Fibroblast of the aortic adventitia (primary cell): ENCODE measurements at places on chromosomes 6 and 20. TPM values are rescaled to one million over a fixed set of nuclear protein-coding genes. Genes with fewer than 3 reads are reported as not detected.

DNA sequence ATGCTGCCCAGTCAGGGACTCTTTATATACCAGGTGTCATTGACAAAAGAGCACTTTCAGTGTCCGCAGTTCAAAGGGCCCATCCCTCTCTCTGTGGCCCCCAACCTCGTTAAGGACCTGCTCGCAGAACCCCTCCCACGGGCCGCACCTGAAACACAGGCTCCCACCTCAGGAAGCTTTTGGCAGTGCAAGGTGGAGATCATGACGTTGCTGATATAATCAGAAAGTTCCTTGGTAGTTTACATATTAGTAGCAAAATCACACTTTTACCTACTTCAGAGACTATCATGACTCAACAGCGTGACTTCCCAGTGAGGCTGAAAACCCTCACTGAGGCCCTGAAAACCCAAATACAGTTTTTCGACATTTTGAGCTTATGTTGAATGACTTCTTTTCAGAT, 4.1 kb downstream of the TTLL2 start:
- DNase-seq = no peak

Gene SIRPD
- not detected in 2 replicates for total RNA-seq

DNA sequence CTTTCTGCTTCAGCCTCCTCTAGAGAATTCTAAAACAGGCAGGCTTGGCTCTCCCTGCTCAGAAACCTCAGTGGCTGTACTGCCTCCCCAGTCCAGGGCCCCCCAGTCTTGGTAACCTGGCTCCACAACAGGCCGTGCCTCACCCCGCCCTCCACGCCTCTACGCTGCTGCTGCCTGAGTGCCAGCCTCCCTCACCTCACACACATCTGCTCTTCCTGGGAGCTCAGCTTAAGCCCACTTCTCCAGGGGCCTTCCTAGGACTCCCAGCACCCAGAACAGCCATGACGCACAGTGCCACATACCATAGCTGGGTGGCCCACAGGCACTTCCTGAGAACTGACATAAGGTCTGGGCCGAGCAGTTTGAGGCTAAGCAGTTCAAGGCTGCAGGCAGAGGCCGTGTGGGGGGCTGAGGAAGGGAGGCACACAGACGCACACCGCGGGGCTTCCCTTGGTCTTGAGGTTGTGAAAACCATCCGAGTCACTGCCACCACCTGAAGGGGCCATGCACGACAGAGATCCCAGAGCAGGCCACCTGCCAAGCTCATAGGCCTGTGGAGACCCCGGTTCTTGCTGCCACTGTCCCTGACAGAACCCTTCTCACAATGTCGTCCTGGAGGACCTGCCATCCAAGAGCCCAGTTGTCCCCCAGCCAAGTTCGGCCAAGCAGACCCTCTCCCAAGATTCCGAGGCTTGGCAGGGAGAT, 42.6 kb downstream of the DSTN start:
- peak; percentile 57 for DNase-seq

GRCh38 chr6:160328447-160328846, 19.7 kb upstream of the SLC22A3 start:
- DNase-seq = no peak

DNA sequence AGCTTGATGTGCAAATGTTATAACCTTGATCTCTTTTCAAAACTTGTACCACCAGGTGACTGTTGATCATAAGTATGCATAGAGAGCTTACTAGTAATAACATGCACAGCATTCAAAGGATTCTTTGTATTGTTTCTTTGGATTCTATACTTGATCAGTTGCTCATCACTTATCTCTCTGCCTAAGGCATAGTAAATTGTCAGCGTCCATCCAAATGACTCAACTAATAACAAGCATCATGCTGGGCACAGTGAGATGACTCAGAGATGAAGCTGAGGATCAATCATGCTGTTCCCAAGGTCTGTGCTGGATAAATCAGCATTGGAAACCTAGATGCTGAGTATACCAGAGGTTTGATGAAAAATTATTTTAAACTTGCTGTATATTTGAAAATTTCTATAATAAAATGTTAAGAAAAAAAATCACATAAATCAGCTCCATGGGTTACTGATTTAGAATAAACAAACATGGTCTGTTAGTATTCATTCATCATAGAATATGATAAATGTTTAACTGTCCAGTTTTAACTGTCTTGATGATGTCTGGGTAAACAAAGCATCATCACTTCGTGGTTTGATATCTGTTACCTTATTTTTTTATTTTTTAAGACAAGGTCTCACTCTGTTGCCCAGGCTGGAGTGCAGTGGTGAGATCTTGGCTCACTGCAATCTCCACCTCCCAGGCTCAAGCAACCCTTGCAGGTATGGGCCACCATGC, 45.6 kb upstream of the SGK1 start:
- peak; percentile 76 for DNase-seq

DNA sequence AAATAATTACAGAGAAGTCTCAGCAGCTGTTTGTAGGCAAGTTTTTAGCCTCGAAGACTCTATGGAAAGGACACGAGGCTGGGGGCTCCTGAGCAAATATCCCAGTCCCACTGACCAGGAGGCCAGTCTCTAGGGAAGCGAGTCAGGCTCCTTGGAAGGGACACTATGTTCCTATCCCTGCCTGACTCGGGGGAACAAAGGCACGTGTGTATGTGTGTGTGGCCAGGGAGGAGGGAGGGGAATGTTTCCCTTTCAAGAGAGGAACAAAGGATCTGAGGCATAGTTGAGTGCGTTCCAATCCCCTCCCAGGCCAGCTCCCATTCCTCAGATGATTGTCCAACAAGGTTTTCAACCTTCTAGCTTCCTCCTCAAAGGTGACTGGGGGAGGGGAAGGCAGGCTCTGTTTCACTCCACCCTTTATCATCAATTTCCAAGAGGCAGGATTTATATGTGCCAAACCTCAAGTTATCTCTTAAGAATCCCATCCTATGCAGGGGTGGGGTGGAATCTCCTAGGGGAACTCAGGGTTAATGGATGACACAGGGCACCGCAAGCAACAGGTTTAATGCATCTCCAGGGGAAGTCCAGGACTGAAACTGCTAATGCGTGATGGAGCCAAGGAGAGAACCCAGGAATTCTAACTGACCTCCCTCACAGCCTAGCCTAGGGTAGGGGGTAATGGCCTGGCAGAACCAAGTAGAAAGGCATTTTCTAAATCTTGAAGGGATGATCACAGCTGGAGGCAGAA, 9.9 kb downstream of the BCL2L1 start:
- DNase-seq = peak; percentile 90

DNA sequence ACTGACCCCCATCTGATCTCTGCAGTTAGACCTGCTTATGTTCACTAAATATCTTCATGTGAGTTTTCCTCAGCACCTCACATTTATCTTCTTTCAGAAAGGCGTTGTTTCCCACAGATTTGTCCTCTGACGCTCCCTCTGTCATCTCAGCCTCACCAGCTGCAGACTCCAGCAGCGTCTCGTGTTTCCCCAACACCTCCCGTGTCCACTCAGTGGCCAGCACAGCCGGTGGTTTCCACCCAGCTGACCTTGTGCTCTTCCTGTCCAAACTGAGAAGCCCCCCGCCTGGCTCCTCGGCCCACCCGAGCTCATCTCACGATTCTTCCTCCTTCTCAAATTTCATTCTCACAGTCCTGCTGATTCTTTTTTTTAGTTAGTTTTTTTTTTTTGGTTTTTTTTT, 12.5 kb downstream of the ERMARD start:
- no peak for DNase-seq

GRCh38 chr20:57947421-57948179, 237.8 kb upstream of the PMEPA1 start:
- peak; percentile 21 for DNase-seq

Gene IRF4
- total RNA-seq = 2.3 TPM in 1 of 2 replicates, not detected in the other

DNA sequence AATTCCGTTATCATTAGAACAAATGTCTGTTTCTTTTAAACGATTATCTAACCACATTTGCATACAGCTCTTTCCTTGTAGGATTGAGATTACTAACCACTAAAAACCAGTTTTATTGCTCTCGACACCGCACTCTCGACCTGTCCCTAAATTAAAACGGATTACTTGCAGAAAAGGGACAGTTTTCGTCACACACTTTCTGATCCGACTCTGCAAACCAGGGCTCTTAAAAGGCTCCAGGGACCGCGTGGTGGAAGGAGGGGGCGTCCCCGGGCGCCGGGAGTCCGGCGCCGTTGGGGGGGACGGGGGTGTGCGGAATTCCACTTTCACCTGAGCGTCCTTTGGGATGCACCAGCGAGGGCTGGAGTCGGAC, 731 bp downstream of the MAK start:
- peak; percentile 9 for DNase-seq

Gene MAS1
- total RNA-seq = under 0.01 and 0.08 TPM in 2 replicates

- peak; percentile 52 for DNase-seq
Observed at GRCh38 chr6:137217801-137218472, 1.2 kb downstream of the IFNGR1 start.

DNA sequence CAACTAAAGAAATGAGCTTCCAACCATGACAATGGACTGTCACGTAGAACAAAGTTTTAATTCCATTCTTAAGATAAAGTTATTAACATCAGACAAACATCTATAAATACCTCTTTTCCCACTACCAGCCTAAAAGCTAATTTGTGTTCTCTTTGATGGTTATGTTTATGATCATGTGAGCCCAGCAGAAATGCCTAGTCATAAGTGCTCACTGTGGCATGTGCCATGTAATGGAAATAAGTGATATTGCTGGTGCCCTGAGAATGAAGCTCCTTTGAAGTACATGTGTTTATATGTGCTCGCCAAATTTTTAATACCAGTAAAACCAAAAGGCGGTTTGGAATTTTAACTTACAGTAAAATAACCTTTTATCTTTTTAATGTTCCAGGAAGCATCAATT, 205.8 kb downstream of the ISM1 start:
- DNase-seq = no peak

- DNase-seq = no peak
Observed at GRCh38 chr6:29907637-29908340, 34.5 kb upstream of the HLA-A start.

Gene GCLC
- total RNA-seq = 20.1 and 21.1 TPM in 2 replicates

- DNase-seq = no peak
Observed at GRCh38 chr6:169108753-169109152, 144.9 kb downstream of the THBS2 start.

DNA sequence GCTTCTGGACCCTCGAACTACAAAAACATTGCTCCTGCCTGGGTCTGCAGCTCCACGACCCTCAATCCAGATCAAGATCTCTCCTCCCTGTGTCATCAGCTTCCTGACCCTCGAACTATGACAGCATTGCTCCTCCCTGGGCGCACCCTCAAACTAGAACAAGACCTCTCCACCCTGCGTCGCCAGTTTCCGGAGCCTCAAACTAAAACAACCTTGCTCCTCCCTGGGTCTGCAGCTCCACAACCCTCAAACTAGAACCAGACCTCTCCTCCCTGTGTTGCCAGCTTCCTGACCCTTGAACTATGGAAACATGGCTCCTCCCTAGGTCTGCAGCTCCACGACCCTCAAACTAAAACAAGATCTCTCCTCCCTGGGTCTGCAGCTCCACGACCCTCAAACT, 339.7 kb upstream of the SULF2 start:
- no peak for DNase-seq

Gene OARD1
- 4.6 and 10.8 TPM in 2 replicates for total RNA-seq

DNA sequence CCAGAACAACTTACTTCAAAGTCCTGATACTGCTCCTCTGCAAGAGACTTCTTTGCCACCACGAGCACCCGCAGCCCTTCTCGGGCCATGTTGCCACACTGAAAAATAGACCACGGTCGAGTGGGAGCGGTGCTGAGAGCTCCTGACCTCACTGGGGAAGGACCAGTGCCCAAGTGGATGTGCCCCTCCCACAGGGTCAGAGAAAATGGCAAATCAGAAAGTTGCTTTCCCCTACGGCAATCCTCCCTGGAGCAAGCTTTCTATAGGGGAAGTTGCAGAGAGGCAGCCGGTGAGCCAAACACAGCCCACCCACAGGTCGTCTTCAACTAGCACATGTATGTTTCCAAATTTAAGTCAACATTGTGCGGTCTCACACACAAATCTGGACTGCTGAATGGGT, 85.1 kb upstream of the NFATC2 start:
- no peak for DNase-seq

DNA sequence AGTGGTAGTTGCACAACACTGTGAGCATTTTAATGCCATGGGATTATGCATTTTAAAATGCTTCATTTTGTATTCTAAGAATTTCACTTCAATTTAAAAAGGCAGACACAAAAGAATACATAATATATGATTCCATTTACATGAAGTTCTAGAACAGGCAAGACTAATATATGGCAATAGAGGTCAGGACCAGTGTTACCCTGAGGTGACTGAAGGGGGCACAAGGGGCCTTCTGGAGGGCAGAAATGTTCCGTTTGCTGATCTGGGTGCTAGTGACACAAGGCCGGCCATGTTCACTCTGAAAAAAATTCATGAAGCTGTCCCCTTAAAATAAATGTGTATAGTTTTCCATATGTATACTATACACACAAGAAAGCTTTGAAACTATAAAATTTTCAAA, 28.5 kb downstream of the TASP1 start:
- no peak for DNase-seq

GRCh38 chr20:41166201-41167117, 29.1 kb downstream of the PLCG1 start:
- no peak for DNase-seq

- DNase-seq = no peak
Observed at GRCh38 chr20:62622877-62623487, 19.3 kb upstream of the SLCO4A1 start.

Gene UNC5CL
- total RNA-seq = 0.74 TPM in 1 of 2 replicates, not detected in the other

Gene SLC22A7
- not detected in 2 replicates for total RNA-seq

Gene SPATA25
- total RNA-seq = 2.1 and 9.6 TPM in 2 replicates

GRCh38 chr6:152981989-152982903, 595 bp downstream of the FBXO5 start:
- no peak for DNase-seq

Gene FOXC1
- 4.4 and 15.7 TPM in 2 replicates for total RNA-seq

Gene TMC2
- total RNA-seq = not detected in 2 replicates

Gene PKHD1
- not detected in 2 replicates for total RNA-seq

GRCh38 chr6:161369339-161369738, 95.5 kb upstream of the AGPAT4 start:
- peak; percentile 90 for DNase-seq

GRCh38 chr6:43856005-43856765, 86.2 kb downstream of the VEGFA start:
- no peak for DNase-seq

DNA sequence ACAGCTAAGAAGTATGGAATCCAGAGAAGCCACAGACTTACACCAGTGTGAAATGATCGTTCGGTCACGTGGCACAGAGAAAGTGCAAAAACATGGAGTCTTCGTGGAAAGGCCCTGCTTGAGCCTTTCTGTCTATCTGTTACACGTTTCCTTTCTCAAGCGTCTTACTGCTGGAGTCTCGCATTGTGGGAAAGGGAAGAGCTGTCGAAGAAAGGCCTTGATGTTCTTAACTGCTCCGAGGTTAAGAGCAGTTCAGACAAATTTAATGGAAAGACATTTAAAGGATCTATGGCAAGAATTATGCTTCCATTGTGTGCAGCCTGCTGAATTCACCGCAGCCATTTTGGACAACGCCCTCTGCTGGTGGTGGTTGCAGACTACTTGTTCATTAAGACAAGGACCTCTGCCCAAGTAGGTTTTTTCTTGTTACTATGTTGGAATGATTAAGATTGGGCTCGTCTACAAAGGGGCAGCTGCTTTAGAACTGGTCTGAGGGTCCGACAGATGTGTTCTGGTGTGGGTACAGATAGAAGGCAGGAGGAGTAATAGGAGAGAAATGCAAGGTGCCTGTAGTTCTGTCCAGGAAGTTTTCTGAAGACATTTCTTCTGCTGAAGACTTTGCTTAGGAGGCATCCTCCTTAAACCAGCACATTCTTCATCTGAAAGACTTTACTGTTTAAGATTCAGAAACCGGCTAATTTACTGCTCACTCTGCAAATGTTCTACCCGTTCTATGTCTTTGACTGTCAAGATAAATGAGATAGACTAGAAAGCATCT, 24.7 kb upstream of the CCN6 start:
- peak; percentile 69 for DNase-seq

- DNase-seq = peak; percentile 89
Observed at GRCh38 chr6:134195164-134195906, 122.6 kb downstream of the SGK1 start.

Gene PRDM13
- not detected in 2 replicates for total RNA-seq

Gene DNMT3B
- 1.1 and 3.3 TPM in 2 replicates for total RNA-seq

Gene SNAP25
- total RNA-seq = 0.65 and 3.1 TPM in 2 replicates
